ENCODE measurements at places on chromosomes 3 and 15. TPM values are rescaled to one million over a fixed set of nuclear protein-coding genes. Genes with fewer than 3 reads are reported as not detected.

Gene DISP2
- 0.19 TPM for polyA plus RNA-seq

Gene SNURF
- 15.7 TPM for polyA plus RNA-seq

Gene GRAMD1C
- 11.8 TPM for polyA plus RNA-seq

Gene CFAP92
- not detected for polyA plus RNA-seq
